ENCODE measurements at places on chromosomes 12 and 14.
A peak's percentile ranks its signal among the peaks of the same experiment; 100 is the strongest.

- DNase-seq, result no peak
Measured at GRCh38 chr12:124075841-124076240, 102.8 kb downstream of the ZNF664 start.

DNA sequence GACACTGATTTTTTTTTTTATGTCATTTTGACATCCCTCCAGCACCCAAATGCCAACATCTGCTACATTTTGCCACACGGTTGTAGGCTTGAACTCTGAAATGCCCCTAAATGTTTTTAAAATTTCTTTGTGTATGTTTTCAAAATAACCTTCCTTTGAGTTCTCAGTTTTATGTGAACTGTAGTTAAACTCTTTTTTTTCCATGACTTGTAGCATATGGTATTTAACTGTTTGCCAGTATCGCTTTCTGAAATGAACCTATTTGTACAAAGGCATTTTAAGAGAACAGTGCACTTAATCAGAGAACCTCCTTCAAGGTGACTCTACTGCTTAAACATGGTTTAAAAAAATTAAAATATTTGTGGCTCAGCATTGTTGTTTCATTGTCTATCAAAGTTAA is 61.5 kb downstream of the PDE3A start:
- no peak for DNase-seq

GRCh38 chr12:130483616-130484180 is 146.0 kb downstream of the PIWIL1 start:
- no peak for DNase-seq

- no peak for DNase-seq
Measured at GRCh38 chr14:67798731-67799130, 17.7 kb downstream of the ZFYVE26 start.

DNA sequence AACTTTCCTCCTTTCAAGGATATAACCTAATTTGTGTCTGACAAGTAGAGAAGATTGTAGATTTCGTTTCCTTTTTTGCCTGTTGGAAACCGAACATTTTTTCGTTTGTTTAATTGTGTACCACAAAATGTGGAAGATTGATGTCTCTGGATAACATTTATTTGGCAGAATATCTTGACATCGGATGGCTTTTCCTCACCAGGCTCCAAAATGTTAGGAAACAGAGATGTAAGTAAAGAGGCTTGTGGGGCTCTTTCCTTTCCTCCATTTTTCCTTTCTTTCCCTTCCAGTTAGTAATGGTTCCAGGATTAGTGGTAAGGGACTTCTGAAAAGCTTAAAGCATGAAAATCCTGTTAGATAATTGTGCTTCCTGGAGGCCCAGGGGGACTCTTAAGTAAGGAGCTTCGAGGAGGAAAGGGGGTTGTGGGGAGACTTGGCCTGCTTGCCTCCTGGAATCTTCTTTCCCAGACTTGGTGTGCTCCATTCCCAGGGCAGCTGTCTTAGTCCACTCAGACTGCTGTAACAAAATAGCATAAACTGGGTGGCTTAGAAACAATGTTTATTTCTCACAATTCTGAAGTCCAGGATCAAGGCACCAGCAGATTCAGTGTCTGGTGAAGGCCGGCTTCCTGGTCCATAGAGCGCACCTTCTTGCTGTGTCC is 243.1 kb upstream of the PWP1 start:
- DNase-seq, result no peak

DNA sequence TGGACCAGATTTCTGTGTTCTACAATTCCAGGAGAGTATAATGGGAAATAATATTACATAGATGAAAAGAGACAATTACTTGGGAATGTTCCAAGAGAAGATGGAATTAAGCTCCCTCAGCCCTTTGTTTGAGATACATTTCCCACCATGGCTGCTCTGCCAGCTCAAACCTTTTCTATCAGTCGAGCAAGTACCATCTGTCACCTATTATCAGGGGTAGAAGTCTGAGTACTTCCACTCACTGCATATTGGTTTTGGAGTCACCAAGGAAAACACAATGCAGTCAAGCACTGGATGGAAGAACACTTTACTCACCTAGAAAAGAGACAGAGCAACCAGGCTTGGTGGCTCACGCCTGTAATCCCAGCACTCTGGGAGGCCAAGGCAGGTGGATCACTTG is 270.4 kb upstream of the FAR2 start:
- DNase-seq, result no peak

DNA sequence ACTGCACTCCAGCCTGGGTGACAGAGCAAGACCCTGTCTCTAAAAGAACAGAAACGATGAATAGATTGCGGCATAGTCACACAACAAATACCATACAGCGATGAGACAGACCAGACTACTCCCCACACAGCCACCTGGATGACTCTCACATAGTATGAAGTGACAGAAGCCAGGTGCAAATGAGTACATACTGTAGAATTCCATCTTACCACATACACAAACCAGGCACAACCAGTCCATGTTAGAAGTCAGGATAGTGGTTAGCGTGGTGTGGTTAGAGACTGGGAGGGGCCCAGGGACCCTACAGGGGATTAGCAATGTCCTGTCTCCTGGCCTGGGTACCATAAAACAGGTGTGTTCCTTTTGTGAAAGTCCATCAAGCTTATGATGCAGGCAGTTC is 53.8 kb downstream of the FAM222A start:
- DNase-seq, result no peak

DNA sequence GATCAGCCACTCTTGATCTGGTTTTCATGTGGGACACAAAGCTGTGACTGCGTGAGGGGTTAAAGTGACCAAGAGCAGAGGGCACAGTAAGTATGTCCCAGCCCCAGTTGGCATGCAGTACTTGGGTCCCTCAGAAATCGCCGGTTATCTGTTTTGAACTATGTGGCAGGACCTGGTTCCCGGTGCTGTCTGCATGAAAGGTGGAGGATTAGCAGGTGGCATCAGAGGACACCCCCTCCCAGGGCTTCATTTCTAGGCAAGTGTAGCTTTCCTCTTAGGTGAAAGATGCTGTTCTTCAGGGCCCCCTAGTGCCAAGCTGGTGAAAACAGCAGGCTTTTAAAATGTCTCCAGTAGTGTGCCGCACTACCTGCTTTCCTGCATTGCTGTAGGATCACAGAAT is 57.1 kb downstream of the ATG14 start:
- DNase-seq, result peak; percentile 16

GRCh38 chr12:30457621-30458289 is 237.9 kb downstream of the IPO8 start:
- DNase-seq, result no peak

DNA sequence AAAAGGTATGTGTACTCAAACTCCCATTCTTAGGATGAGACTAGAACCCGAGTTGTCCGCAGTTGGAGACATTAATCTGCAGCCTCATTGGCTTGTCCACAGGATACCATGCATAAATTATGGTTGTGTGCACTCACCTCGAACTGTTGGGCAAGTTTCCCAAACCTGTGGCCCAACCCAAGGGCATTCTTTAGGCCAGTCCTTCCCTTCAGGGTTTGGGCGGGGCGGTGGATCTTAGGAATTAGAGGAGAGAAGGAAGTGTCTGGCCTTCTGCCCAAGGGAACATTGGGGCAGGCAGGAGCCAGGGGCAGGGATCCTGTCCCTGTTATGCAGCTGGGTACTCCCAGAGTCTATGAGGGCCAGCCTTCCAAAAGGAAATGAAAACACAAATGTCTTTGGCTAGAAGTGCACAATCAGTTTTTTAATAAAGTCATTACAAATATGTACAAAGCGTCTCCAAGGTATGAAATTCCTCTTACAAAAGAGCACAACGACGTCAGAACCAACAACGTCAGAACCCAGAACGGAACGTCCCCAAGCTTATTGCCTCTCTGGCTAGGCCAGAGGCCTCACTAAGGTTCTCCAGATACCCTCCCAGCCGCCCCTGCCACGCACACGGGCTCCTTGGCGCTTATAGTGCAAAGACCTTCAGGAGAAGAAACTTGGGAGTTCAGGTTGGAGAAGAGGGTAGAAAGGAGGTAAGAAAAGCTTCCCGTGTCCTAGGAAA is 25.3 kb downstream of the HRK start:
- DNase-seq, result no peak

- no peak for DNase-seq
Measured at GRCh38 chr14:103819503-103820307, 27.7 kb downstream of the PPP1R13B start.

GRCh38 chr12:62248873-62249272 is 11.3 kb upstream of the USP15 start:
- DNase-seq, result no peak

DNA sequence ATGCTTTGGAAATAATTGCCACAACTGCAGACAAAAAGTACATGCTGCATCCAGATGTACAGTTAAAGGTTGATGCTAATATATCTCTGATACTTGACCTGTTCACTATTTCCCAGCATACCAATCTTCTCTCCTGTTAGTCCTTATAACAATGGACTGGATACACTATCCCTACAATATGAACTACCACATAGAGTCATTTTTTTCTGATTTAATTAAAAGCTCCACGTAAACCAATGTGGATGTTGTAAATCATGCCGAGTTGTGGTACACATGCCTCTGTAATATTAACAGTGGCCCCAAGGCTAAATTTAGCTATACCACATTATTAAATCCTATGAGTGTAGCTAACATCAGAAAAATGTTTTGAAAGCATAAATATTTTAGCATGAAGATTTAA is 469.1 kb upstream of the RPL10L start:
- no peak for DNase-seq

DNA sequence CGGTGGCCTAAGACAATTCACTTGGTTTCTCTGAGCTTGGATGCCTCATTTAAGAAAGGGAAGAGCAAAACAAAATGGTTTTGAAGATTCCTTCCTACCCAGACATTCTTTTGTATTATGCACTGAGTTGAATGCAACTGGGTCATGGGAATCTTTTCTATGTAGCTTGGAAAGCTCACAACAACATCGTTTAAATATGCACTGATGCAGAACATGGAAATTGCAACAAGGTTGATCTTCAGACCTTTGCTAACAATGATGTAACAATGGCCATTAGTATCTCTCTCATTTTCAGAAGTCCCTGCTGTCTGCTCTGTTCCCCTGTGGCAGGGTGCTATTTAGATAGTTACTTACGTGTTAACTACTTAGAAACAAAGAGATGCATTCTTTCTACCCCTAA is 30.1 kb upstream of the IGF1 start:
- no peak for DNase-seq

DNA sequence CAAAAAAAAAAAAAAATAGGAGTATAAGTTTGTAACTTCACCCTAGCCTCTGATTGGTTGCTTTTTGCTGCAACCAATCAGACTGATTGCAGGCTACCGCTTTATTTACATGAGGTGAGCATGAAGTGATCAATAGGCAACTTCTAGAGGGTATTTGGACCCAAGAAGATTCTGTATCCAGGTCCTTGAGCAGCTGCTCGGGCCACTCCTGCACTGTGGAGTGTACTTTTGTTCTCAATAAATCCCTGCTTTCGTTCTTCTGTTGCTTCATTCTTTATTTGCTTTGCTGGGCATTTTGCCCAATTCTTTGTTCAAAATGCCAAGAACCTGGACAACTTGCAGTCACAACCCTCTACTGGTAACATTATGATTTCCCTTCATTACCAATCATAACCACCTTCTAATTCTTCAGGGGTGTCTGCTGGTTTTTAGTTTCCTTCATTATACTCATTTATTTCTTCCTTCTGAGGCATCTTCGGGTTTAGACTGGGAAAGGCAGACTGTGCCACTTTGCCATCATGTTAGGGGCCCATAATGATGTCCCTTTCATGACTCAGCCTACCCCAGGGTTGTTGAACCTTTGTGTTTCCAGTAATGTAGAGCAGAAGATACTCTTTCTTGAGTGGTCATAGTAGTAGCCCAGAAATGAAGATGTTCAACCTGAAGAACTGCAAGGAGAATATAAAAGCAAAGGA is 43.4 kb upstream of the LIMA1 start:
- DNase-seq, result no peak

DNA sequence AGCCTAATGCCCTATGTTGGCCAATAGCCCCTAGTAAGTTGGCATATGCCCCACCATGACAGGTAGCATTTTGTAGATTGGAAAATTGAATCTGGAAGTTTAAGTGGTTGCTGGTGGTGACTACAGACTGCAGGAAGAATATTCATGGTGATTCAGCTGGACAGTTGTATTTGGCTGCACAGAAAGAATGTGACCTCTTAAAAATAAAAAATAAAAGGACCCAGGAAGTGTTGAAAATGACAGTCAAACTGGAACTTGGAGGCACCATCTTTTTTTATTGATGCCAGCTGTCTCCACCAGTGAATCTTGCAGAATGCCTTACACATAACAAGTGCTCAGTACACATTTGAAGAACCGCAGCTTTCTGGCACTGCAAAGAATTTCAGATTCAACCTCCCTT is 73.9 kb downstream of the PRMT8 start:
- no peak for DNase-seq

DNA sequence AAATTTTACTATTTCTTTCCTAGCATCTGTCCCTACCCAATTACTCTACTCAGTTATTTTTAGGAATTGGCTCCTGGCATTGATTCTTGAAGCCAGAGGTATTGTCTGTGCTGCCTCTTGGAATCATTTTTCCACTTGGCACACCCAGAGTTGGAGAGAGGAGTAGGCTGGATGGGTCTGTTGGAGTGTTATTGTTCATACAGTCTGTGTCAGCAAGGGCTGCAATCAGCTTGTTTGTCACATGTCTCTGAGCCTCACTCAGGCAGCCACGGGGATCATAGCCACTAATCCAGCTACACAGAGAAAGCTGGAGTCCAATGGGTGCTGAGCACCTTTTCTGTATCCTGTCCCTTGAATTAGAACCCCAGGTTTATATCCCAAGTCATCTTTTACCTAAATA is 176.0 kb upstream of the DYRK2 start:
- DNase-seq, result no peak

GRCh38 chr12:89475203-89475990 is 49.2 kb downstream of the GALNT4 start:
- DNase-seq, result no peak

- DNase-seq, result no peak
Measured at GRCh38 chr12:41213107-41213506, 25.0 kb downstream of the PDZRN4 start.

GRCh38 chr12:108567406-108568337 is 5.3 kb downstream of the ISCU start:
- no peak for DNase-seq

All from frontal cortex (tissue), 4 donors.